ENCODE measurements at places on chromosomes 2 and 18.
A peak's percentile ranks its signal among the peaks of the same experiment; 100 is the strongest.

DNA sequence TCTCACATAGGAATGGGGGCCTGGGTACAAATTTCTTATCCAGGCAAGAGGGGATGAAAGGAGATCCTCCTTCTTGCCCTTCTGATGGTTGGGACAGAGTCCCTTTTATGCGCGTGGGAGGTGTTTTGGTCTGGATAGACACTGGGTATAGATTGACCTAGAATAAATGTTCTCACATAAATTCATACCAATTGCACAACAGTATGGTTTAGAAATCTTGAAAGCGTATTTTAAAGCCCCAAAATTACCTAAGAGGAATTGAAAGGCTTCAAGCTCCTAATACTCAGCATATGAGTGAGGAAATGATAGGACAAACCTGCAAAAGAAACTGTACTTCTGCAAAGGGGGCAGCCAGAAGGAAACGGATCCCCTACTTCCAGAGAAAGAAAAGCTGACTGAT lies 2.6 kb upstream of the BCL2 start:
- DNase-seq: peak; percentile 66

DNA sequence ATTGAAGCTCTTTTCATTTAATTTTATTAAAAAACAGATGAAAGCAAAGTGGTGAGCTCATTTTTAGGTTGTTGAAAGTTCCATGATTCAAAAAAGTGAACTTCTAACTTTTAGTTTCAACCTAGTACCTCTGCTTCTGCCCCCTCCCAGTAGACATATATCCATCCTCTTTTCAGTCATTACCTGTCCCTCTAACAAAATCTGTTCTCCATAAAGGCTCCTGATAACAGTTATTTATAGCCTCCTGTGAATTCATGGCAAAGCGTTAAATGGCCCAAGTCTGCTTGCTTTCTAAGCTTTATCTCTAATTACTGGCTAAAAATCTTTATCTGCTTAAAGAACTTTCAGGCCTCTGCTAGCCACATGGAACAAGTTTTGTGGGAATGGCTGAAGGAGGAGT lies 148.1 kb downstream of the TTC27 start:
- DNase-seq: no peak

- no peak for DNase-seq
Observed at GRCh38 chr2:64115808-64116598, 28.2 kb downstream of the PELI1 start.

- peak; percentile 98 for DNase-seq
Observed at GRCh38 chr2:223725494-223725893, 111.9 kb downstream of the AP1S3 start.

DNA sequence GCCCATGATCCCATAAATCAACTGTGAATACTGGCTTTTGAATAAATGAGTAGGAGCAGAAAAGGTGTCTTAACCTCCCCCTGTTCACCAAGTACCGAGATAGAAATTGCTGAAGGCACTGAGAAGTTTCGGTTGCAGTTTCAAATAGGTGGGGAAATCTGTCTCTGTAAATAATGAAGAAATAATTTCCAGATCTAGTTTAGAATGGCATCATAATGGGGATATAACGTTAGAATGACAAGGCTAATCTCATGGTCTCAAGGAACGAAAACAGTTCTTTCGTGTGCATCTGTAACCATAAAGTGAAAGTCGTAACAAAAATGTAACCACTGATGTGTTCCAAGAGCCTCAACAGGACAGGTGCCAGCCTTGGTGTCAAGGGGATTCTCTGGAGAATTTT lies 49.9 kb upstream of the TMEM18 start:
- DNase-seq: no peak

- DNase-seq: peak; percentile 31
Observed at GRCh38 chr2:219688560-219689445, 61.4 kb downstream of the SLC4A3 start.

DNA sequence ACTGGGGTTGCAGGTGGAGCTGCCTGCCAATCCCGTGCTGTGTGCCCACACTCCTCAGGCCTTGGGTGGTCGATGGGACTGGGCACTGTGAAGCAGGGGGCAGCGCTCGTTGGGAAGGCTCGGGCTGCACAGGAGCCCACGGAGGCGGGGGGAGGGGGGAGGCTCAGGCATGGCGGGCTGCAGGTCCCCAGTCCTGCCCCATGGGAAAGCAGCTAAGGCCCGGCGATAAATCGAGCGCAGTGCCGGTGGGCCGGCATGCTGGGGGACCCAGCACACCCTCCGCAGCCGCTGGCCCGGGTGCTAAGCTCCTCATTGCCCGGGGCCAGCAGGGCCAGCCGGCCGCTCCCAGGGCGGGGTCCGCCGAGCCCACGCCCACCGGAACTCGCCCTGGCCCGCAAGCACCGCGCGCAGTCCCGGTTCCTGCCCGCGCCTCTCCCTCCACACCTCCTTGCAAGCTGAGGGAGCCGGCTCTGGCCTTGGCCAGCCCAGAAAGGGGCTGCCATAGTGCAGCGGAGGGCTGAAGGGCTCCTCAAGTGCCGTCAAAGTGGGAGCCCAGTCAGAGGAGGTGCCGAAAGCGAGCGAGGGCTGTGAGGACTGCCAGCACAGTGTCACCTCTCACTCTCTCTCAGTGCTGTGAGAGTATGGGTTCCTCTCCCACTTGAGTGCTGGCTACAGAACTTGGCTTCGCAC lies 1210.6 kb upstream of the NXPH2 start:
- no peak for DNase-seq

- no peak for DNase-seq
Observed at GRCh38 chr2:158312981-158313380, 143.6 kb downstream of the CCDC148 start.

GRCh38 chr2:135151615-135152014 lies 99.5 kb downstream of the RAB3GAP1 start:
- no peak for DNase-seq

DNA sequence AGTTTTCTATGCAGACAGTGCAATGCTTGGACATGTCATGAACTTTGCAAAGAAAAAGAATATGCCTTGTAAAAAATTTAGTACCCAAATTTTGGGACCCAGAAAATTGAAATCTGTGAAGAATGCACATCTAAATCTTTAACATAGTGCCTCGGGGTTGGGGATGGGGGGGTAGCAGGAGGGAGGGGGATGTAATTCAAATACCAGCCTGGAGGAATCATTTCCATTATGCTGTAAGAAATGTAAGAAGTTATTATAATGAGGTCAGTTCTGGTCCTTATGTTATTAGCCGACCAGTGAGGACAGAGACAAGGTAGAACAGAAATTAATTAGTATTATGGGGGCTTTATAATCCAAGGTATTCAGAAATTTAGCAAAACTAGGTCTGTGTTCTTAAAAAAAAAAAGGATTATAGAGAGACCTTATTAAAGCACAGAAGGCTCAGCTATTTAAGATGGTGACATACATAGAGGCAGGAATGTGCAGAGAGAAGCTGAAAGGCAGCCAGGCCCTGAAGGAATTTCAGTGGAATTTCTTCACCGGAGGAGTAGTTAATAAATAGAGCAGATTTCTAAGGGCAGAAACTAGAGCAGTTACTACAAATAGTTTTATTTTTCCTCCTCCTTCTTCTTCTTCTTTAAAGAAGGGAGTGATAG lies 89.0 kb upstream of the RBMS1 start:
- peak; percentile 90 for DNase-seq

- no peak for DNase-seq
Observed at GRCh38 chr2:176986487-176986886, 226.1 kb upstream of the HNRNPA3 start.

DNA sequence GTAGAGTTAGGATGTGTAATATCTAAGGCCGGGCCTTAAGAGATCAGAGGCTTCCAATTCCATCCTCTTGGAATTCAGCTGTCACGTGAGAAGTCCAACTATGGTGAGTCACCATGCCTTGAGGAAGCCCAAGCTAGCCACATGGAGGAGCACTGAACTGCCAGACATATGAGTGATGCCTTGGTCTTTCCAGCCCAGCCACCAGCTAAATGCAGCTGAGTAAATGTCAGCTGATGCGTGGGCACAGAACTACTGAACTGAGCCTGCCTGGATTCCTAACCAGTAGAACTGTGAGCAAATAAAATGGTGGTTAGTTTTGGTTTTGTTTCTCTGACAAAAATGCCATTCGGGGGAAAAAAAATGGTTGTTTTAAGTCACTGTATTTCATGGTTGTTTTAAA lies 153.7 kb upstream of the SERTAD2 start:
- DNase-seq: peak; percentile 84

DNA sequence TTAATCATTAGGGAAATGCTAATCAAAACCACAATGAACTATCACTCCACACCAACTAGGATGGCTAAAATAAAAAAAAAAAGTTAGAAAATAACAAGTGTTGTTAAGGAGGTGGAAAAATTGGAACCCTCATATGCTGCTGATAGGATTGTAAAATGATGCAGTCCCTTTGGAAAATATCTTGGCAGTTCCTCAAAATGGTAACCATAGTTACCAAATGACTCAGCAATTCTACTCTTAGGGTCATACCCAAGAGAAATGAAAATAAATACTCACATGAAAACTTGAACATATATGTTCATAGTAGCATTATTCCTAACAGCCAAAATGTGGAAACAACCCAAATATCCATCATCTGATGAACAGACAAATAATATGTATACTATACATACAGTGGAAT lies 15.7 kb upstream of the ACVR2A start:
- peak; percentile 71 for DNase-seq

DNA sequence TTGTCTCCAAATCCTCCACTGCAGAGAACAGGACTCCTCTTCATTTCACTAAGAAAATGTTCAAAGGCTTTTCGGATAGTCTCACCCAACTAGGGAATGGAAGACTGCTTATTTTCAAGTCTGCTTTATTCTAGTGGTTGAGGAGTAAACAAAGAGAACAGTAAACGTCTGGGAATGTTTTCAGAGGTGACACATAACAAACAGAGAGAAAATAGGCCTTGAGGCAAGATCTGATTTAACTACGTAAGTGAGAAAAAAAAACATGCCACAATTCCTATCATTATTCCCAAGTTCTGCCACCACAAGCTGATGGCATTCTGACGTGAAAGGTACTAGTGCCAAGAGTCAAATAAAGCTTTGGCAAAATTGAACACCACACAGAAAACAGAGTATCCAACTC lies 16.7 kb upstream of the WIPF1 start:
- DNase-seq: peak; percentile 80

GRCh38 chr2:190404487-190404886 lies 3.7 kb upstream of the MFSD6 start:
- DNase-seq: no peak

DNA sequence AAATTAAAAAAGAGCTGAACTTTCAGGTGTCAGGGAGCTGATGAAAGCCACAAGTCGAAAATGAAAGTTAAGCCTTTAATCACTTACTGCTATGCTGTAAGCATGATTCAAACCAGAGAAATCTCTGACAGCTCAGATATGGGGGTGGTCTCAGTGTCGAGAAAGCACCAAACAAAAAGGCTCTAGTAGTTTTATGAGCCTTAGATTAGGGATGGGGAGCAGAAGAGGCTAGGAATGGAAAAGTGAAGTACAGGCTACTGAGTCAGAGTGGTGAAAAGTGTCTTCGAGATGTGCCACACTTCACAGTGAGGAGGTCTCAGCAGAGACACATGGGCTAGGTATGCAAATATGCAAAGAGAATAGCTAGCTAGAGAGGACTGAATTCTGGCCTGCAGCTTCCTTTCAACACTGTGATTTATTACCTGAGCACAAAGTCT lies 482.2 kb downstream of the SPAG16 start:
- peak; percentile 19 for DNase-seq

DNA sequence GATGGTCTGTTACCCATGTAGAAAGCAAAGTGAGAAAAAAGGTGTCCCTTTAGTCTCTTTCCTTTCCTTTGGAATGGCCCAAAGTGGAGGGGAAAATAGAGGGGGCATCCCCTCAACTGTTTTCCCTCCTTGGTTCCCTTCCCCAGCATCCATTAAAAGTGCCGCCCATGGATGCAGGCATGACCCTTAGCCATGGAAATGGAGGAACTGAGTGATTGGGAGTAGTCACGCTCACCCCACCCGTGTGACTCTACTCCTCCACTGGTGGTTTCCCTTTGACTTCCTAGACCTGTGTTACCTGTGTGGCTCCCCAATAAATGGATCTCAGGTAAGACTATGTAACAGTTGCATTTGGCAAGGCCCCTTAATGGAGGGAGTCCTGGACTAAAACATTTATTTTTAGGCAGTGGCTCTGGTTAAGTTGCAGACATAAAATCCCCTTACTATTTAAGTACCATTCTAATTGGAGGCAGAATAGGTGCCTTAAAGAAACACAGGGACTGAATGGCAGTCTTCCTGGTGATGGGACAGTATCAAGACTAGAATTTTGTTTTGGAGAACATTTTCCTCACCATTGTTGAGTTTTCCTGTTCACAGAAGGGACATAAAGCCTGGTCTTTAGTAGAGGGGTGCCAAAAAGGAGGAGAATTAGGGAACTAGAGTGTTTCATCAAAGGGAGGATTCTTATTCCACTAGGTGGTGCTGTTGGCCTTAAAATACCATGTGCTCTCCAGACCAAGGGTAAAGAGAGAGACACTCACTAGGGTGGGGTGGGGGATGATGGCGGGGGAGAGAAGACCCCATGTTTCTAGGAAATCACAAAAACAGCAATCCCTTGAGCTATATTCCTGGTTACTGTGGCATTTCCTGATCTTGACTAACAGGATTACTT lies 25.7 kb upstream of the PLA2R1 start:
- peak; percentile 20 for DNase-seq

DNA sequence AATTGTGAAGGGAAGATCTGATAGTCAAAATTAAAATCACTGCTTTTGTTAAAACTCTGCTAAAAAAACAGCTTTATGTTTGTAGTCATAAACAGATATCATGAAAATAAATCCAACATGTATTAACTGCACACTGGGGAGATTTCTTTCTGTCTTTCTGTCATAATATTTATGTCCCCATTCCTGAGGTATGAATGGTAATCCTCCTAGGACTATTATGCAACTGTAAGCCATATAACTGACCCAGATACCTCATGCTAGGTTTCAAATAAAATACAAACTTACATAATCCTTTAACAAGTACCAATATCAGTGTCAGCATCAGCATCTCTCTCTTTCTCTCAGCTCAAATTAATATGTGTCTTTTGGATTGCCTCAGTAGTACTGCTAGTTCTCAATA lies 18.2 kb downstream of the IFIH1 start:
- peak; percentile 52 for DNase-seq

DNA sequence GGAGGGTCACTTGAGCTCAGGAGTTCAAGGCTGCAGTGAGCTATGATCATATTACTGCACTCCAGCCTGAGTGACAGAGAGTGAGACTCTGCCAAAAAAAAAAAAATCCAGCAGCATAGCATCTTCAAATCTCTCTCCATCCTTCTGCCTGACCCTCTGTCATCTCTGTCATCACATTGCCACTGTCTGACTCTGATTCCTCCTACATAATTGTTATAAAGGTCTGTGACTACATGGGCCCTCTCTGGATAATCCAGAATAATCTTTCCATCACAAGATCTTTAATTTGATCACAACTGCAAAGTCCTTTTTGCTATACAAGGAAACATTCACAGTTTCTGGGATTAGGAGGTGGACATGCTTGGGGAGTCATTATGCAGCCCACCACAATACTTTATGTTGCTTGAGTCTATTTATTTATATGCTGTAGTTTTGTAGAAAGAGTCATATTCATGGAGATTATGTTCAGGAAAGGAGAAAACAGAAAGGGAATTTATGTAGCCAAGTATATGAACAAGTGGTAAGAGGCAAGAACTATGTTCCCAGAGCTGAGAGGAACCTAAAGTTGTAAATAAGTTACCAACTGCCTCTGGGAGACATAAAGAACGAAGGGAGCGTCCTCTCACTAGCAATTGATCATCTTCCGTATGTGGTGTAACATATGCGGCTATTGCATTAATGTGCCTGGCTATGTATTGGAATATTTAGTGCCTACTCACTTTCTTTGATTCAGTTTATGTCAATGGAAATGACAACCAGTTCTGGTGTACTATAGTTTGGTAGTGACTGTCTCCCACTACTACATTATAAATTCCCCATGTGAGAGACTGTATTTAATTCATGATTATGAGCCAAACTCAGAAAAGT lies 21.5 kb downstream of the RND3 start:
- no peak for DNase-seq
